ENCODE measurements at places on chromosomes 16 and 17.

DNA sequence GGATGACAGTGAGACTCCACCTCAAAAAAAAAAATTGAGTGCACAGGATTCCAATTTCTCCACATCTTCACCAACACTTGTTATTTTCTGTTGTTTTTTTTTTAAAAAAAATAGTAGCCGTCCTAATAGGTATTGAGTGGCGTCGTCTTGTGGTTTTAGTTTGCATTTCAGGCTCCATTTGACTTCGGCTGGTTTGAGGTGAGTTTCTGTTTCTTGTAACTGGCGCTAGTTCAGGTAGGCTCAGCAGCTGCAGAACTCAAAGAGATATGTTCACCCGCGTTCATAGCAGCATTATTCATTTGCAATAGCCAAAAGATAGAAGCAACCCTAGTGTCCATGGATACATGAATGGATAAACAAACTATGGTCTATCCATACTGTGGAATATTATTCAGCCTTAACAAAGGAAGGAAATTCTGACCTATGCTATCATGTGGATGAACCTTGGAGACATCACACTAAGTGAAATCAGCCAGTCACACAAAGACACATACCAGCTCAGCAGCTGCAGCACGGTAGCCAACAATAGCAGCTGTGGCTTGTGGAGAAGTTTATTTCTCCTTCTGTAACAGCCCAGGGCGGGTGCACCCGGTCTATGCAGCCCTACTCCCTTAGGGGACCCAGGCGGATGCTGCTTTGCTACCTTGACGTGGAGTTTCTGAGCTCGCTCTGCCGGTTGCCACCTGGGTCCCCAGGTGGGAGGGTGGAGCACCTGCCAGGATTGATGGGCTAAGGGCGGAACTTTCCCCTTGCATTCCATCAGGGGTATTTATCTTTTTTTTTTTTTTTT lies 44.9 kb downstream of the TMEM235 start:
- no peak for DNase-seq

DNA sequence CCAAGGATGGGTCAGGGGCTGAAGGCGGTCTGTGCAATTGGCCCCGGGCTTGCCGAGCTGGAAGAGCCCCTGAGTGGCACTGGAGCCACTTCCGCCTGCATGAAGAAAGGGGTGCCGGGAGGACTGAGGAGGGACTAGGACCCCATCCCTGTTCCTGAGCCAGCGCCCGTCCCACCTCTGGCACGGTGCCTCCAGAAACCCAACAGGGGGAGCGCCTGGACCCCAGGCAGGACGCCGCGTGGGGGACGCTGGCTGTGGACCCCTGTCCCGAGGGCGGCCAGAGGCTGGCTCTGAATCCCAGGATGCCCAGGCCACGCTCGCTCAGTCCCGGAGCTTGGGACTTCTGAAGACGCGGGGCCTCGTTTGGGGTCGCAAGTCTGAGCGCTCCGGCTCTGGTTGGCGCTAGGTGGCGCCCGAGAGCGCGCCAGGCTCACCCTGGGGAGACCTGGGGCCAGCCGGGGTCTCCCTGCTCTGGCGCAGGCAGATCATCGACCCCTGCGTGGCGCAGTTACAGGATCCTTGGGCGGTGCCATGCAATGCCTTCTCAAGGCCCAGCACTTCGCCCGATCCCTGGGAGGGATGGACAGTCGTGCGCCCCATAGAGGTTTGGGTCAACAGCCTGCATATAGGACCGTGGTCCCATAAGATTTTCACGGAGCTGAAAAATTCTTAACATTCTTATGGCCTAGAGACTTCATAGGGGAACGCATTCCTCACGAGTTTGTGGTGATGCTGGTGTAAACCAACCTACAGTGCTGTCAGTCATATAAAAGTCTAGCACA lies 58.5 kb upstream of the CREBBP start:
- DNase-seq, result peak; percentile 52

DNA sequence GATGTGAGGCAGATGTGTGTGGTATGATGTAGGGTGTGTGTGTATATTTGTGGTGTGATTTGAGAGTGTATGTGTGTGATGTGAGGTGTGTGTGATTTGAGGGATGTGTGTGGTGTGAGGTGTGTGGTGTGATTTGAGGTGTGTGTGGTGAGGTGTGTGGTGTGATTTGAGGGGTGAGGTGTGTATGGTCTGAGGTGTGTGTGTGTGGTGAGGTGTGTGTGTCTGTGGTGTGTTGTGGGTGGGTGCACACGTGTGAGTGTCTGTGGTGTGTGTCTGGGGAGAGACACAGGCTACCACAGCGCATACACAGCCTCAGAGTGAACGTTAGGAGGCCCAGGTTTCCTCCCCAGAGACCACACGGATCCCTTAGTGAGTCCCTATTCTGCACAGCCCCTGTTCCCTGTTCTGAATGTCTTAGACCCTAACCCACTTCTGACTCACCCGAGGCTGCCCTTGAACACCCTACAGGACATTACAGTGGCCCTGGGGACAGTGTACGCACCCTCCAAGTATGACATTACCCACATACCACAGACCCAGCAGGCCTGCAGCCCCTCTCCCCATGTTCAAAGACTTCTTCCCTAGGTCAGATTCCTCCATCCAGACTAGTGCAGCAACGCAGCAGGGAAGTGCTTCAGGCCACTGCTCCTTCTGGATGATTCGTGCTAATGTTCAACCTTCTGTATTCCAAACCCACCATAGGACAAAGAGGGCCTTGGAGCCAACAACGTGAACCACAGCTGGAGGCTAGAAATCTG lies 3.5 kb upstream of the RAB37 start:
- peak; percentile 32 for DNase-seq

- no peak for DNase-seq
These were observed 825 bp downstream of the HEATR6 start for GRCh38 chr17:60077672-60078519.

DNA sequence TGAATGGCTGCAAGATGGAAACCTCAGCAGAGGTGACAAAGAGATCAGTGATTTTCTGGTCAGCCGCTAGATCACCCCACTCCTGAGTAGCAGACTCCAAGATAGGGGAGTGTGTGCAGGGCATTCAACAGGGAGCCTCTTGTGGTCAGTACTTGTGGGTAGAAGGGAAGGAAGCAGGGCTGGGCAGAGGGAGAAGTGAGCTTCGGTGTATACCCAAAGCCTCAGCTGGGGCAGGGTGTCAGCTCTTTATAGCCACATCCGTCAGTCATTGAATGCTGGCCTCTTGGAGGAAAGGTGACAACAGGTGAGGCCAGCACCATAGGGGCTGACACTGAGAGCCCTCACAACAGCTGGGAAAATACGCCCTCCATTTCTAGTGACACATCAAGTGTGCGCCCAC lies 2.2 kb upstream of the SLC12A3 start:
- no peak for DNase-seq

DNA sequence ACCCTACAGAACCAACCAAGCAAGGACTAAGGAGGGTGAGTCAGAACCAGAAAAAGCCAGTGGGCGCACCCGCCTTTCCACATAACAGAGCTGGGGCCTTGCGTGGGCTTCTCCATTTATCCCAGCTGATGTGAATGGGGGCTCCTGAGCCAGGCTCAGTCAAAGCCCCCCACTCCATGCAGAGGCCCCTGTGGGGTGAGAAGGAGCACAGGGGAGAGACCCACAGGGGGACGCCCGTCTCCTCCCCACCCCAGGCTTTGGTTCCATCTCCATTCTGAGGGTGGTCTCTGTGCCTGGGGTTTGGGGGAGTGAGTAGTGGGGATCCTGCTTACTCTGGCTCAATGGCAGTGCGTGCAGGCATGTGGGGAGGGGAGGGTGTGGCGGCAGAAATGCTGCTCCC lies 210.1 kb upstream of the TNRC6C start:
- no peak for DNase-seq

GRCh38 chr16:85253084-85253941 lies 141.0 kb upstream of the CIBAR2 start:
- DNase-seq, result peak; percentile 52

DNA sequence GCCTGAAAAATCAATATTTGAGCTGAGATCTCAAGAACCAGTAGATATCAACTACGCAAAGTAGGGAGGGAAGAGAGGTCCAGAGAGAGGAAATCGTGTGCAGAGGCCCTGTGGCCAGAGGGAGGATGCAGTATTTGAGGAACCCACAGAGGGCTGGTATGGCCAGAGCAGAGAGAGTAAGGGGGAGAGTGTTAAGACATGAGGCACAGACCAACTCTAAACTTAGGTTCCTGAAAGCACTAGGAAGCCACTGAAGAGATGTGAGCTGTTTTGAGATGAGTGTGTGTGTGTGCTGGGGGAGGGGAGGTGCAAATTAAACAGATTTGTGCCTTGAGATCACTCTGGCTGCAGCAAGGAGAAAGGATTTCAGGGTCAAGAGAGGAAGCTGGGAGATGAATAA lies 10.9 kb downstream of the SLC13A2 start:
- no peak for DNase-seq

DNA sequence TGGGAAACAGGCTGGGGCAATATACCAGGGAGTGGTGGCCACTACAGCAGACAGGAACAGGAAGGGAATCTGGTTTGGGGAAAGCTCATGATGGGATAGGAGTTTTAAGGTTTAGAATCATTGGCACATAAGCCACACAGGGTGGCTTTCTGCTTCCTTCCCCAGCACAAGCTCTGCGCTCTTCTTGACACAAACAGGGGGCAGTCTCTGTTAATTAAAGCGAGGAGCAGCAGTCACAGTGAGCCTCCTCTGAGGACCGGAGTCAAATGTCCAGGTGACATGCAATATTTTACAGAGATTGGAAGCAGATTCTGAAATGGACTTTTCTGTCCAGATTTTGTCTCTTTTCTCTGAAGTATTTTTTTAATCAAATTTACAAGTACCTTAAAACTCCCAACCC lies 2.8 kb upstream of the SHISA9 start:
- DNase-seq, result peak; percentile 41

DNA sequence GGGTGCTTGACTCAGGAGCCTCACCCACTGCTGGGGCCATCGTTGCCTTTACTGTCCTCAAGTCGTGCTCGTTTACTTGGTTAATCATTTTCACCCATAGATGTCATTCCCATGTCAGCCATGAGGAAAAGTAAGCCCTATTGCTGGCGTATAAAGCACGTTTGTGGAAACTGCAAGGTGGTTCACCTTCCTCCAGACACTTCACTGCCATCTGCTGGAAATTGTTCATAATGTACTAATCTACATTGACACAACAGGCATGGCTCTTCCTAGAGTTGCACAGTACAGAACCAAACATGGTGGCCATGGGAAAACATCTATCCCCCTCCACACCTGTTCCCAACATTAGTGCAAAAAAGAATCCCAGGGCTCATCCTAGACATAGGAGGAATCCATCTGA lies 116.6 kb downstream of the ZNF18 start:
- DNase-seq, result peak; percentile 86

DNA sequence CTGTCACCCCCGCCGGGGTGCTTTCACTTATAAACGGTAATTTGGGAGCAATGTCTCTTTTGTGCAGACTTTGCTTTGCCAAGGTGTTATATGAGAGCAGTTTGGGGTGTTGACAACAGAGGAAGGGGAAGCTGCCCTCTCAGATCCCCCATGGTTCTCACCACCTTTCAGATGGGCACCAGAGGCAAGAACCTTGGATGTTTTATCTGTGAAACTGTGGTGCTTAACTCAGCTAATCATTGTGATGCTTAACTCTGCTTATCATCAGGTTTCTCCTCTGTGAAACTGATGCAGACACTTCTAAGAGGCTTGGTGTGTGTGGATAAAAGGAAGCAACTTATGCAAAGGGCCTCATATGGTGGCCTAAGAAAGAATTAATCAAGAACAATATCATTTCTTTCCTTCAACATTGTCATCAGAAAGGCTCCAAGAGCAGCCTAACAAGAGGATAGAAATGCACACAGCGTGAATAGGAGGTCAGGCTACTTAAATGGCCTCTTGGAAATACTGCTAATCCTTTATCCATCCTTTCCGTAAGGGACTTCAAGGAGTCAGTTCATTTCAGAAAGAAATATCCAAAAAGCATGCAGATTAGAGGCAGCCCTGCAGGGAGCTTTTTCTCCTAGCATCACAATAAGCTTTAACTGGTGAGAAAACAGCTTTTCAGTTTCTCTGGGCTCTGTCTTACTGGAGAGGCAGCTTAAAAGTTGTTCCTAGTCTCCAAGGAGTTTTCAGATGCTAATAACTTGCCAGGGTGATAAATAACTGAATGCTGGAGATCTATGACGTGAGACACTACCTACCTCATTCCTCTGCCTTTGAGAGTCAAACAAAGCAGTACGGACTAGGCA lies 55.1 kb upstream of the CLEC3A start:
- DNase-seq, result no peak

- no peak for DNase-seq
These were observed 115.0 kb downstream of the HS3ST2 start for GRCh38 chr16:22928882-22929435.

DNA sequence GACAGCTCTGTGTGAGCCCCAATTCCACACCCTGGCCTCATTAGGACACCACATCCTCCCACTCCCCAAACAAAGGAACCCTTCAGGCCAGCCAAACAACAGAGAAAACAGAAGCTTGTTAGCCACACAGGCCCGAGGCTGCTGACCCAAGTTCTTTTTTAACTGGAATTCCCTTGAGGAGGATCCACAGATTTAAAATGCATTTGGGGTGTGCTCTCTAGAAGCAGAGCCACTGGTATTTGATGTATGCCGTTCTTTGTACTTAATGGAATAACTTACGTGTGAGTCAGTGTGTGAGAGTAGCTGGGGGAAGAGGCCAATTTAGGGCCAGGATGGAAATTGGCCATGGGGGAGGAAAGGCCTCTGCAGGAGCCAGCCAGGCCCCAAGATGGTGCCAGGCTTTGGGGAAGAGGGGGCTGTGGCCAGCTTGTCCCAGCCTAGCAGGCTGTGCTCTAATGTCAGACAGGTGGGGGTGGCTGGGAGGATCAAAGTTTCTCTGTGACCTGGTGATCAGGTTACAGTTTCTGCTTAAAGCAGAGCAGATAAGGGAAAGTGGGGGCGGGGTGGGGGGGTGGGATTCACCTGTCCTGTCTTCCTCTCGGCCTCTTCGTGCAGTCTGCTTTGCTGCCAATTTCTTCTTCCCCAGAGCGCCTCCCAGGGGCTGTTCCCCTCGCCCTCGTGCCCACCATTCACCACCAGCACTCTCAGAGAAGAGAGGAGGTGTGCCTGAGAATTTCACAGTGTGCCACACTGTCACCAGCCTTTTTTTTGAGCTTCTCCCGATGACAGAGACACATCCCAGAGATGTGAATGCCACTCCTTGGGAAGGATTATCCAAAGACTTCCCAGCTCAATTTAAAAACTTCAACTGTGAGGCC lies 50.8 kb downstream of the TOM1L2 start:
- peak; percentile 99 for DNase-seq

GRCh38 chr16:51522902-51523301 lies 371.8 kb upstream of the SALL1 start:
- no peak for DNase-seq
